Sigmoid colon (tissue), 7 donors: ENCODE measurements at places on chromosomes 5 and 9.
A peak's percentile ranks its signal among the peaks of the same experiment; 100 is the strongest.

GRCh38 chr5:163409384-163409783 lies 28.0 kb upstream of the CCNG1 start:
- DNase-seq, result no peak

DNA sequence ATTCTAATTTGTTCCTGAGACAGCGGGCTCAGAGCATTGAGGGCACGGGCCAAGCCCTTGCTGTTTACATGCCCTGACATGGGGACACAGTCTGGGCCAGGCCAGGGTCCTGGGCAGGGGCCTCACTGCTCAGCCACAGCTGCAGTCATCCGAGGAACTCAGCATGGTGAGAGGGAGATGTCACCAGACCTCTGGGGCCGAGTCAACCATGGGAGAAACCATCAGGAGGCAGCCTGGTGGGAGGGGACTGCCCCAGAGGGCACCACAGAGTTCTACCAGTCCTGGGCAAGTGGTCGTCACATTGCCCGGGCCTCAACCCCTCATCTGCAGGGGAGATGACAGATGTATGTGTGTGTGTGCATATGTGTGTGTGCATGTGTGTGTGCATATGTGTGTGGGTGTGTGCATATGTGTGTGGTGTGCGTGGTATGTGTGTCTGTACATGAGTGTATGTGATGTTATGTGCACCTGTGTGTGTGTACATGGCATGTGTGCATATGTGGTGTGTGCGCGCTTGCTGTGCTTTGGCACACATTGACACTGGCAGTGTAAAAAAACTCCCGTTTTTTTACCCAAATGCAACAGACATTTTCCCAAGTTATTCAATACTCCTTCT lies 42.4 kb upstream of the TMEM250 start:
- DNase-seq, result no peak

- DNase-seq, result no peak
Observed at GRCh38 chr5:107319901-107320300, 350.8 kb downstream of the EFNA5 start.

- no peak for DNase-seq
Observed at GRCh38 chr5:35129921-35130485, 82.3 kb upstream of the AGXT2 start.

DNA sequence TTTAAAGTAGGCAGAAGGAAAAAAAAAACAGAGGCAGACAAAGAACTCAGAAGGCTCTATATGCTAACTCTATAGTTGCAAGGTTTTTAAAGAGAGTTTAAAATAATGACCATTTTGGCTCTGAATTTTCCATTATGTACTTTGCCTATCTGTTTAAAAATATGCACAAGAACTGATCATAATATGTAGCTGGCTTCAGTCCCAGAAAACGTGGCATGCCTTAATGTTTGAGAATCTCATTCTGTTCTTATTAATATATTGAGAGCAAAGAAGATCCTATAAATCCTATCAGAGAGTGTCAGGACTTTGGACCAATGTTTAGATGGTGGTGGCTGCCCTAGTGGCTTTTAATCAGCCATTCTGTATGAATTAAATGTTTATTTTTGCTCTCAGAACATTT lies 121.5 kb downstream of the JMY start:
- no peak for DNase-seq

GRCh38 chr9:109579191-109579948 lies 81.3 kb upstream of the PTPN3 start:
- DNase-seq, result no peak

DNA sequence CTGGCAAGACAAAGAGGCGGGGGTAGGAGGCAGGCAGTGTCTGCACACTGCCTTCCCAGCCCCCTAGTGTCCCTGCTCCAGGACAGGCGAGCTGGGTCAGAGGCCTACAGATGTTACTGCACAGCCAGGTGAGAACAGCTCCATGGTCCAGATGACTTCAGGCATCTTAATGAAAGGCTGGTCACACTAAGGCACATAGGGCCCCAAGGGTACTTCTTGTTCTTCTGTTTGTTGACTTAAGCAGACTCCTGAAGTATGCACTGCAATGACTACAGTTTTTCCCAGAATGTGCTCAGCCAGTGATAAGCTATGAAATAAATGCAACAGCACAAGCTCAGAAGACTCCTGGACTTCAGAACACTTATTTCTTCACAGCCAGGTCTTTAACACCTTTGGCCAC lies 27.4 kb downstream of the ATPSCKMT start:
- DNase-seq, result no peak

DNA sequence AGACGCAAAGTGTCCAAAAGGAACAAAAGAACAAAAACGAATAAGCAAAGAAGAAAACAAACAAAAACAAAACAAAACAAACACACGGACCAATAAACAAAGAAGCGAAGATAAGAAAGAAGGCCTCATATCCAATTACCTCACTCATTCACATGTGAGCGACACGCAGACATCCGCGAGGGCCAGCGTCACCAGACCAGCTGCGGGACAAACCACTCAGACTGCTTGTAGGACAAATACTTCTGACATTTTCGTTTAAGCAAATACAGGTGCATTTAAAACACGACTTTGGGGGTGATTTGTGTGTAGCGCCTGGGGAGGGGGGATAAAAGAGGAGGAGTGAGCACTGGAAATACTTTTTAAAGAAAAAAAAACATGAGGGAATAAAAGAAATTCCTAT lies 28.3 kb upstream of the WWC1 start:
- no peak for DNase-seq

DNA sequence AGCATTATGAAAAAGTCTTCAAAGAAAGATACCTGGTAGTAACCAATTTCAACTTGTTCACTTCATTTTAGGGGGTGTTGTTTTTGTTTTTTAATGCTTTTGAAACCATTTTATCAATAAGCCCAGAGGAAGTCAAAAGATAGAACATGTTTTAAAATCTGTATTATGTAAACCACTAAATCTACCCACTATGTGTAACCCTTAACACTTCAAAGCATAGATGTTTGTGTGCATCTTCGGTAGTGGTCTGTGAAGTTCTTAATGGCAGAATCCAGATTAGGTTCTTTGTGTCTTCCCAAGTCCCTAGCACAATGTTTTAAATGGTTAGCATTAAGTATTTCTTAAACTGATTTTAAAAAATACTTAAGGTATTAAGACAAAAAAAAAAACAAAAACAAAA lies 6.3 kb downstream of the PLAA start:
- no peak for DNase-seq

DNA sequence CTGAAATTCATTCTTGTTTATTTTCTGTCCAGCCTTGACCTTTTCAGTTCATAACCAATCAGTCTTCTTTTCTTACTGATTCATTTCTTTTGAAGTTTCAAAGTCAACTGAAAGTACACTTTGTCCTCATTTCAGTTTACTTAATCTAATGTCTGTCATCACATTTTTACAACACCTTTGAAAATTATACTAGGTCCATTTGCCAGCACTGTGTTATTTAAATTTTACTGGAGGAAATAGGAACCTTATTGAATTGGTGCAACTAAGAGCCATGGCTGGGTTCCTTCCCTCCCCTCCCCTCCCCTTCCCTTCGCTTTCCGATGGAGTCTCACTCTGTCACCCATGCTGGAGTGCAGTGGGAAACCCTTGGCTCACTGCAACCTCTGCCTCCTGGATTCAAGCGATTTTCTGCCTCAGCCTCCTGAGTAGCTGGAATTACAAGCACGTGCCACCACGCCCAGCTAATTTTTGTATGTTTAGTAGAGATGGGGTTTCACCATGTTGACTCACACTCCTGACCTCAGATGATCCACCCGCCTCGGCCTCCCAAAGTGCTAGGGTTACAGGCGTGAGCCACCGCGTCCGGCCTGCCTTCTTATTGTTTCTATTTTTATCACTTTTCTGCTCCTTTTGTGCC lies 6.3 kb downstream of the RMI1 start:
- no peak for DNase-seq

DNA sequence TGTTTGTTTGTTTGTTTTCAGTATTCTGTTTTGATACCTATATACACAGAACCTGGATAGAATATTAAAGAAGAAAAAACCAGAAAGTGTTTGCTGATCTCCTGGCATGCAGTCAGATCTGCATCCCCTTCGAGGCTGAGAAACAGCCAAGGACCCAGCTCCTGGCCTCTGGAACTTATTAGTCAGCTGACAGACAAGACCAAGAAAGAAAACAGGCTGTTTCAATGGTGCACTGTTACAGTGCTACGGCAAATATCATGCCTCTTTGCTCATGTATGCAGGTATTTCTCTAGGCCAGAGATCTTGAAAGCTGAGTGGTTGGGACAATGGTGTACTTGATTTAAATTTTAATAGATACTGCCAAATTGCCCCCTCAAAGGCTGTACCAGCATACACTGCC lies 95.0 kb downstream of the C5orf15 start:
- no peak for DNase-seq

GRCh38 chr5:36692791-36693763 lies 86.7 kb downstream of the SLC1A3 start:
- peak; percentile 80 for DNase-seq

GRCh38 chr5:93497096-93497495 lies 83.9 kb downstream of the NR2F1-AS1 start:
- no peak for DNase-seq

DNA sequence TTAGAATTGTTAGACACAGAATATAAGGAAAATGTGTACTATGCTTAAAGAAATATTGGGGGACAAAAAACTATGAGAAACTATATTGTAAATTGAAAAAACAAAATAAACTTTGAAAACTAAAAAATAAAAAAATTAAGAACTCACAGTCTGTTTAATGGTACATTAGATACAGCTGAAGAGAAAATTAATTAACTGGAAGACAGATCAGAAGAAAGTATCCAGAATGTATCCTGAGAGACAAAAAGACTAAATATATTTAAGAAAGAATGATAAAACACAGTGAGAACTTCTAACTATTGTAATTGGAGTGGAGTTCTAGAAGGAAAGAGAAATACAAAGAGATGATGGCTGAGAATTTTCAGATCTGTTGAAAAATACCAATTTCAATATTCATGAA lies 57.6 kb upstream of the SH3PXD2B start:
- no peak for DNase-seq

- no peak for DNase-seq
Observed at GRCh38 chr5:3490957-3491507, 104.6 kb upstream of the IRX1 start.

GRCh38 chr9:97109194-97109811 lies 70.4 kb upstream of the CTSV start:
- no peak for DNase-seq

DNA sequence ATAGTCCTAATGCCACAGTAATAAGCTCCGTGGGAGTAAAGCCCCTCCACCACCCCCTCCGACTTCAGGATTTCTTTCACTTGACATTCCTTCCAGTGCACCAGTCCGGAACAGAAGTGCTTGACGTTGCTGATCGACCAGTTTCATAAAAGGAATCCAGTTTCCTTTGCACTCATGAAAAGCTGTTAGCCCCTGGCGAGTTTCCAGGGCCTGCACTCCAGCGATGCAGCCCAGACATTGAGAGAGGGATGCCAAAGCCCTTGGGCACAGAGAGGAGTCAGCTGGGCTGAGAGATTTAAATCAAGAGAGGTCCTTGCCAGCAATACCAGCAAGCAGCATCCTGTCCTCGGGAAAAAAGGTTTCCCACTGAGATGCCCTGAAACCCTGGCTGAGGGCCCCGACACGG lies 170.1 kb downstream of the GABBR2 start:
- DNase-seq, result no peak

DNA sequence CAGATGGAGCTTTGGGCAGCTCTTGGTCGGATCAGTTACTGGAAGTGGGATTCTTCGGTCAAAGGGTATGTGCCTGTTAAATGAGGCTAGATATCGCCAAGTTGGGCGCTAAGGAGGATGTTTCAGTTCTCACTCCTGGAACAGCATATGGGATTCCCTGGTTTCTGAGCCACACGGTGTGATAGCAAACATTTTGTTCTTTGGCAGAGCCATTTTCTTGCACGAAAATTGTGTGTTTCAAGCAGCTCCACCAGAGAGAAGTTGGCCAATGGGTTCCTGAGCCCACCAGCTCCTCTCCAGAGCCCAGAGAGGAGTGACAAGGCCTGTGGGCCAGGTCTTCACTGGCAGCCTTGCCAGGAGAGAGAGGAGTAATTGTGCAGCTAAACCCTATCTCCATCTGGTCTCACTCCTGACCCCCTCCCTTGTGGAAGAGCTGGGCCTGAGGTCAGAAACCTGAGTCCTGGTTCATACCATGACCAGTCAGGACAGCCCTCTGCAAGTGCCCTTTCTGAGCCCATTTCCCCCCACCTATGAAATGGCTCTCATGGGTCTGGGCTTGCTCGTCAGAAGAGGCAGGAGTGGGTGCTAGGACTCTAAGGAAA lies 10.7 kb upstream of the SLC6A7 start:
- DNase-seq, result no peak

- DNase-seq, result no peak
Observed at GRCh38 chr5:15587916-15588315, 87.9 kb downstream of the FBXL7 start.

DNA sequence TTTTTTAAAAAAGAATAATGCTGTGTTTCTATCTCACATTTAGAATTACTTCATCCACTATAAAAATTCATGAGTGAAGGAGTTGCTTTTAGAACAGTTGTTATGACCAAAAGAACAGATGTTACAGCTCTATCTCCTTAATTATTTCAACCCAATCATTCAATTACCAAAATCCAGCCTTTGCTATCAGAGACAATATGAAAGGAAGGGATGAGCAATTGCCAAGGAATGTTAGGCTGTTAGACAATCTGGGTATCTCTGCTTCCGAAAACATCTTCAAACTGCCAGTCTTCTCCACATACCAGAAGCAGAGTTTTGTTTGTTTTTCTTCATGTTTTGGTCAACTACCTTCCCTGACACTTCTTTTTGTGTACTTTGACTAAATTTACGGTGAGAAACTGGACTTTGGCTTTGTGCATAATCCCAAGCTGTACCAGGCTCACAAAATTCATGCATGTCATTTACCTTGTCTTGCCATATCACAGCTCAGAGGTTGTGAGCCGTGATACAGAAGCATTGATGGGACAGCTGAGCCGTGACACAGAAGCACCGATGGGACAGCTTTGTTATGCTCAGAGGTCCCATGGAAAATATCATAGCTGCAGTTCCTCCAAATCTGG lies 405.5 kb downstream of the KIF4B start:
- DNase-seq, result no peak

- no peak for DNase-seq
Observed at GRCh38 chr5:35881758-35882157, 25.1 kb downstream of the IL7R start.

DNA sequence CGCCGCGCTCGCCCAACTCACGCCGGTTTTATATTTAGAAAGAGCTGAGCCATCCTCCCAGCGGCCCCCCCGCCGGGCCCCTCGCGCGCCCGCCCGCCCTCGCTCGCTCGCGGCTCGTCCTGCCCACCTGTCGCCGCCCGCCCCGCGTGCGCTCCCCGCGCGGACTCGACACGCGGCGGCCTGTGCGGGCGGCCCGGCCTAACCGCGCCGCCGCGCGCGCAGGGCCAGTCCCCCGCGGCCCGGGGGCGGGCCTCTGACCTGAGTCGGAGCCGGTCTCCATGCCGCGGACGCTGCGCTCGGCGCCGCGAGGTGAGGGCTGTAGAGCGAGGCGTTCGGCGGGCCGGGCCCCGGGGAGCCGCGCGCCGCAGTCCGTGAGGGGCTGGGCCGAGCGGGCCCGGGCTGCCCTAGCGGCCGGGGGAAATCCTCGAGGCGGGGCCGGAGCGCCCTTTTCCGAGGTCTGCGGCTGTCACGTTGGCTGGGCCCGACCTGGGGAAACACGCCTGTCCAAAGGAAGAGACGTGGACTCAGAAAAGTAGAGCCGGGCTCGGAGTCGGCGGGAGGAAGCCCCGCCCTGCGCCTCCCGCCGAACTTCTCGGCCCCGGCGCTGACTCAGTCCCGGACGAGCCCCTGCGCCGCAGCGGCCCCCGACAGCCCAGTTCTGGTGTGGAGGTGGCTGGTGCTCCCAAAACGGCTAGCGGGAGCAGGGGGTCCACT lies at the start of gene ECPAS:
TSS of gene ECPAS (minus strand) at position 526 of the 714 bp plus-strand sequence. CDS start 11,465 bp downstream, outside the sequence.
- peak; percentile 88 for DNase-seq
